Fibroblast of skin of right quadriceps (primary cell): ENCODE measurements at places on chromosomes 2 and 18.

DNA sequence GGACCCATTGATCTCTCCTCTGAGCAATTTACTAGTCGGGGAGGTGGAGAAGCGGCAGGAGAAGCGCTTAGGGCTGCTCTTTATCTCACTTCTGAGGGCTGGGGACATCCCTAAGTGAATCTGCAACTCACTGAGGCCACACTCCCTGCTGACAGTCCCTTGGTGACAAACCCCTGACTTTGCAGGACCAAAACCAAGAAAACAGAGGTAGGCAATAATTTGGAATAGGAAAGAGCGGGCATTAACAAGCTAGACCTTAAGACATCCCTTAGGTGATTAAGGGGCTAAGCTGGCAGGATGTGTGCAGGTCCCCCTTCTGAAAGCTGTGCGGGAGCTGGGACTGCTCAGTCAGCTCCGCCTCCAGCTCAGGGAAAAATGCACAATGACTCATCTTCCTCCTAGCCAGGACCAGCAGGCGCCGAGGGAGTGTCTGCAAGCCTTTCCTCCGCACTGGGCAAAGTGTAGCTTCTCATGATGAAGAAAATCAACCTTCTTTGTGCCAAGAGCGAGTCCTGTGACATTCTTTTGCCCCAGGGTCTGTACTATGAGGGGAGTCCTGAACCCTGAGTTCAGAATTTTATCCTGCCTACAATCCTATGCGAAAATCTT is 63.3 kb downstream of the BOD1L2 start:
- DNase-seq = peak; percentile 72

- DNase-seq = no peak
Measured at GRCh38 chr2:30730736-30731647, 76.3 kb downstream of the CAPN13 start.

DNA sequence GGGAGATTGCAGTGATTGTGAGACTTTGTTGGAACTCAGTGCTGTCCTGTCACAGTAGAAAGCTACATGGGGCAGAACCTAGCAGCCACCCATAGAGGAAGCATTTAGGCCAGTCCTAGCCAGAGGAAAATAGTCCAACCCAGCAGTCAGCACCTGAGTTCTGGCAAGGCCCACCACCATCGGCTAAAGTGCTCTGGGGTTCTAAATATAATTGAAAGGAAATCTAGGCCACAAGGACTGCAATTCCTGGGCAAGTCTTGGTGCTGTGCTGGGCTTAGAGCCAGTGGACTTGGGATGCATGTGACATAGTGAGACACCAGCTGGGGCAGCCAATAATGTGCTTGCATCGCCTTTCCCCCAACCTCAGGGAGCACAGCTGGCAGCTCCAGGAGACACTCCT is 28.9 kb upstream of the ACTR2 start:
- DNase-seq = no peak

- no peak for DNase-seq
Measured at GRCh38 chr18:76395609-76396008, 99.4 kb downstream of the ZNF516 start.

DNA sequence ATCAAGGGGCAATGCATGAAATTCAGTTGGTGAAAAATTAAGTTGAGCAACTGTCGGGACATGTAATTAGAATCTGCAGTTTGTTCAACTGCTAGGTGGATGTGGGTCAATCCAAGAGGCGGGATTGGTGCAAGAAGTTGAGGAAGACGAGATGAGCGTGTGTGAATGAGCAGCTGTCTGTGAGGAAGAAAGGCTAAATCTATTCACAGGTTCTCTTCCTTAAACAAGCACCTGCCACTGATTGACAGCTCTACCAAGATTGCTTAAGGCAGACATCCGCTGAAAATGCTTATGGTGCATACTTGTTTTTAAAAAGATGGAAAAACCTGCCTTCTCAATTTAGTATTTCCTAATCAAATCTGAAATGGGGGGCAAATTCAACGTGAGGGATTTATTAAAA is 323.4 kb upstream of the THUMPD2 start:
- no peak for DNase-seq

DNA sequence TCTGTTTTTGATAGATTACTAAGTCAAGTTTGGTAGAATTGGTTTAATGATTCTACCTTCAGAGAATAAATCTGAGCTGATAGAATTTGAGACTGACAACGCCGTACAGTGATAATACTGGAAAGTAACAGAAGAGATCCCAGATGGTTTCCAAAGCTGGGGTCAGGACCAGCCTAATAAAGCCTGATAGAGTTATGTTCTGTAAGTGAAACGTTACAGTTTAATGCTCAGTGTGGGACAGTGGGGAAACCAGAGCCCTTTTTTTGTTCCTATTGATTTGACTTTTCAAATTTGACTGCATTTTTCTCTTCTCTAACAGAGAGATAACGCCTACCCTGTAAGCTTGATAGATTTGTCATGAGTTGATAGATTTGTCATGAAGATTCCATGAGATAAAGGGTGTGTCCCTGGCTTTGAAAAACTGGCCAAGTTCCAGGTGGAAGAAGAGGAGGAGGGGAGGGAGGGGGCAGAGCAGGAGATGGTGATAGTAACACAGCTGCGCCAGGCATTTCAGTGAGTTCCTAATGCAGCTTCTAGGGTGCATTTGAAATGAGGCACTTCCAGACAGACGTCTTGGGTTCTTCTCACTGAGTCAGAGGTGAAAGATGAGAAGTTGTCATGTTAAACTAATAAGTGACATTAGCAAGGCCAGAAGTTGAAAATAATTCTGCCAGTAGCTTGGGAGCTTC is 65.1 kb downstream of the CERS6 start:
- DNase-seq = peak; percentile 28

DNA sequence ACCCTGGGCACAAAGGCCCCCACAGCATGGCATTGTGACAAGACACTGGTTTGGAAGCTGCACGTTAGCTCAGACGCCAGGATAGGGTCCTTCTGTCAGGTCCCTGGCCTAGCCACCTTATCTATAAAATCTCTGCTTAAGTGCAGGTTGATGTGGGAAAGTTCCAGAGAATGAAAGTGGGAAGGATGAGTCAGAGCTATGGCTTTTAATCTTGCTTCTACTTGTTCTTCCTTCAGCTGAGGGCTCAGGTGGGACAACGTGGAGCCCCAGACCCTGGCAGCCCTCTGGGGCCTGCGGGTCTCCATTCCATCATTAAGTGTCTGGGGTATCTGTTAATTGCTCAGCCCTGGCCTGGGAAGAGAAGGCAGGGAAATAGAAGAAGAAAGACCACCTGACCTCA is 64.5 kb downstream of the CELF4 start:
- DNase-seq = no peak

DNA sequence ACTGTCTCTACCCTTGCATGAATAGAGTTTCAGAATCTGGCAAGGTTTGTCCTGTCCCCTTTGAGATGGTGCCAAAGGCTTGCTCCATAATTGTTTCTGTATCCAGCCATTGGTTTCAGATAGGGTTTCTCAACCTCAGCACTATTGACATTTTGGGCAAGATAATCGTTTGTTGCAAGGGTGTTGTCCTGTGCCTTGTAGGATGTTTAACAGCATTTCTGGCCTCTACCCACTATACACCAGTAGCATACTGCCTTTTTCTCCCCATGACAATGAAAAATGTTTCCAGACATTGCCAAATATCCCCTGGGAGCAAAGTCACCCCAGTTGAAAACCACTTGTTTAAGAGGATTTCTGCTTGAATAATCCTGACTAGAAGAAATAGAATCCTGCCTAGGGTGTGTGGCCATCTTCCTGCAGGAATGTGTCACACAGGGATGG is 126.8 kb downstream of the CDC42EP3 start:
- no peak for DNase-seq

DNA sequence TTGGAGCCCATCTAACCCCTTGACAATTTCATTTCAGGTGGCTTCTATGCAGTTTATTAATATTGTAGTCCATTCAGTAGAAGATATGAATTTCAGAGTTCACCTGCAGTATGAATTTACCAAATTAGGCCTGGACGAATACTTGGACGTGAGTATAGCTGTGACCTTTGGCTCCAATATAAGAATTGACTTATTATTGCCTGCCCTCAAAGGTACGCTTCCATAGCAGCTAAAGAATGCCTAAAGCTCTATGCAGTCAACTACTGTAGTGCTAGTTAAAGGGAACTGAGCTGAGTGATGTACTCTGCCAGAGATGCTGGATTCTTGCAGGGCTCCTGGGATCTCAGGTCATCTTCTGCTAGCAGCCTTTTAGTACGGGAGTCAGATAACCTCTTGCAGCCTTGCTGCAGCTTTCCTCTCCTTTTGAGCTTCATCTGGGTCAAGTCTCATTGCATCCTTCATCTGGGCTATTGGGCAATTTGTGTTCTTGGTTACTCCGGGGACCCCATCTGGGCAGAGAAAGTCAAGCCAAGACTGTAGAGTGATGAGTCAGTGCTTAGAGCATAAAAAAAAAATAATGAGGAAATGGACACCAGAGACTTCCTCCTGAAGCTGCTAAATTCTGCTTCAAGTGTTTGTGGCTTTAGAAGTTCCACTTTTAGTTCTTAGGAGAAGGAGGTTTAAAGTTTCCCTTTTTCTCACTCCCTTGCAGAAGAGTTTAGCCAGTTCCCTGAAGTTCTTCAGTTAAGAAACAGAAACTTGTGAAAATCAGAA is 105.6 kb downstream of the PRPF40A start:
- peak; percentile 83 for DNase-seq

- no peak for DNase-seq
Measured at GRCh38 chr2:218896501-218897393, 16.1 kb downstream of the WNT10A start.

DNA sequence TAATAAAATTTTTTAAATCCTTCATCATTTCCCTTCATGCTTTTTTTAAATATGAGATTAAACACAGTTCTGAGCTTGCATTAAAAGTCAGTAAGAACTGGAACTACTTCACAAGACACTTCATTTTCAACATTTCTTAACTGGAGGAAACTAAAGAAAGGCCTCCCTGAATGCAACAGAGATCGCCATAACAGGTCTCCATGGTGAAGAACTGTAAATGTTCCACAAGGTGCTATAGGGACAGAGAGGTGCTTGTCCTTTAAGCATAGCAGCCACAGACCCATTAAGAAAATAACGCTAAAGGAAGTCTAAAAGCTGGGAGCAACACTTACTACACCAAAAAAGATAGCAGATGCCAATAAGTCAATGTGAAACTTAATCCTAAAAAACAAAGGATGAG is 8.5 kb downstream of the STAM2 start:
- DNase-seq = no peak

DNA sequence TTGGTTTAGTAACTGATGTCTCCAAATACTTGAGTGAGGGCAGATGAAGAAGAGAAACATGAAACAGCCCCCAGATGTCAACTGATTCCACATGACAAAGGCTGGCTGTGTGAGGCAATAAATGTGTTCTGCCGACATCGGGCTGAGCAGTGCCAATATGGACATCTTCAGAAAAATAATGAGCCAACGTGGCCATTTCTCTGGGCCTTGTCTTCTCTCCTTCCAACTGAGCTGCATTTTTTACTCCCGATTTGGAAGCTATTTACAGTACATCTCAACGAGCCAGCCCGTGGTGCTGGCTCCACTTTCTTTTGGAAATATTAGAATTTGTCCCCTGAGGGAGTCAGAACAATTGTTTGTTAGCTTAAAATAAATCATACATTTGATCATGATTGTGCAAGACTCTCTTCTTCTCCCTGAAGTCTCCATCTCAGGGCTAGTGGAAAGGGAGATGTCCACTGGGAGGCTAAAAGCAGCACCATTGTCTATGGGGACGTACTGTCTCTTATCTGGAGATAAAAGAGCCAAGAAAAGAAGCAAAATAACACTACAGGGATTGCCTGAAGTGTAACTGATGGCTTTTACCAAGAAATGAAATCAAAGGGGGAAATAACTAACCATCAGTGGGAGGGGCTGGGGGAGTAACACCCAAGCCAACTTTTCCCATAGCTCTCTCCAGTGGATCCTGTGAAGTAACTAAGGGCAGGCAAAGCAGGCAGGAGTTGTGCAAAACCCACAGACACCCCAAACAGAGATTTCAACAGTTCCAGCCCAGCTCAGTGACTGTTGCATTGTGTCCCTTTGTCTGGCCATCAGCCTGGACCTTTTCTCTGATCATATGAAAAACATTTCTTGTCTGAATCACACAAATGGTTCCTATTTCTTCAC is 114.8 kb downstream of the RDH14 start:
- no peak for DNase-seq

DNA sequence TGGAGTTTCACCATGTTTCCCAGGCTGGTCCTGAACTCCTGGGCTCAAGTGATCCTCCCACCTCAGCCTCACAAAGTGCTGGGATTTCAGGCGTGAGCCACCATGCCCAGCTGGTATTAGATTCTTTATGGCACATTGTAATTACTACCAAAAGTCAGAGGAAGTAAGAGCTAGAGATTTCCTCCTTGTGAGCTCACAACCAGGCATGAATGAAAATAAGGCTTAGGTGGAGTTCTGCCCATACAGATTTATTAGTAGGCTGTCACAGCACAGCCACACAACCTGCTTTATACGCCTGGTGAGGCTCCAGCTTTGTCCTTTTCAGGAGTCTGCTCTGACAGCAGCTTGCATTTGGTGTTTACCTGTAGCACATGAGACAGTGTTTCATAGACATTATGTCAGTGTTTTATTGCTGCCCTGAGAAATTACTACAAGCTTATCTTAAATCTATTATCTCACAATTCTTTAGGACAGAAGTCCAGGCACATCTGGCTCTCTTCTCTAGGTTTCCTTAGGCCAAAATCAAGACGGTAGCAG is 156.6 kb downstream of the TANC1 start:
- no peak for DNase-seq

DNA sequence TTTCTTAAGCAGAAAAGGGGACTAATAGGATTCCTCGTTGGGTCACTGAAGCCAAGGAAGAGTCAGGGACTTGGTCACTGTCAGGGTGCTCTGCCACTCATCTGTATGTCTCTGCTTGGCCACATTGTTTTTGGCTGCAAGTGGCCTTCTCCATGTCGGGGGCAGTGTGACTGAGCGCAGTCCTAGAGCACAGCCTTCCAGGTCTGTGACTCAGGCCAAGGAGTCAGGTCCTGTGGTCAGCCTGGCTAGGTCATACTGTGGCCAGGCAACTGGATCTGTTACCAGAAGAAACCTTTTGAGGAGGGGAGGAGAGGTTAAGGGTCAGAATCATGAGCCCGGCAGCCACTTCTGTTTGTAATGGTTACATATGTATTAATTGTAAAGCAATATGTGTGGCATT is 61.3 kb downstream of the GALNT1 start:
- no peak for DNase-seq

- no peak for DNase-seq
Measured at GRCh38 chr2:76826691-76827090, 695.5 kb downstream of the LRRTM4 start.
